ENCODE measurements at places on chromosomes 4 and X.

GRCh38 chrX:13755254-13755653 lies 20.7 kb downstream of the OFD1 start:
- DNase-seq = no peak

- peak; percentile 70 for DNase-seq
Observed at GRCh38 chrX:12701628-12702027, 89.6 kb upstream of the PRPS2 start.

GRCh38 chrX:12890467-12890866 lies 16.0 kb upstream of the TLR8 start:
- DNase-seq = no peak

DNA sequence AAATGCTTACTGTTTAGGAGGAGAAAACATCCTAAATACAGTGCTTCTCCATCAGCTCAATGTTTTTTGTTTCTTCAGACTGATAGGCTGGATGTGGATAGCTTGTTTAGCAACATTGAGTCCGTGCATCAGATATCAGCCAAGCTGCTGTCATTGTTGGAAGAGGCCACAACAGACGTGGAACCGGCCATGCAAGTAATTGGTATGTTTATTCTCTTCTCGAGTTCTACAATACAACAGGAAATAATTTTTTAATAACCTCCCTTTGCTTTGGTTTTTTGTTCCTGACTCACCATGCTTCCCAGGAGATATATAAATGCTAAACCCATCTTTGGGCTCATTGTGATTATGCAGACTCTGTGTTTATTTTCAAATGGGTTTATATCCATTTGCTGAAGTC lies 60.9 kb downstream of the ARHGEF38 start:
- DNase-seq = peak; percentile 34

- DNase-seq = no peak
Observed at GRCh38 chr4:187268940-187269339, 545.3 kb upstream of the FAT1 start.

- no peak for DNase-seq
Observed at GRCh38 chr4:150875367-150875766, 139.7 kb downstream of the LRBA start.

DNA sequence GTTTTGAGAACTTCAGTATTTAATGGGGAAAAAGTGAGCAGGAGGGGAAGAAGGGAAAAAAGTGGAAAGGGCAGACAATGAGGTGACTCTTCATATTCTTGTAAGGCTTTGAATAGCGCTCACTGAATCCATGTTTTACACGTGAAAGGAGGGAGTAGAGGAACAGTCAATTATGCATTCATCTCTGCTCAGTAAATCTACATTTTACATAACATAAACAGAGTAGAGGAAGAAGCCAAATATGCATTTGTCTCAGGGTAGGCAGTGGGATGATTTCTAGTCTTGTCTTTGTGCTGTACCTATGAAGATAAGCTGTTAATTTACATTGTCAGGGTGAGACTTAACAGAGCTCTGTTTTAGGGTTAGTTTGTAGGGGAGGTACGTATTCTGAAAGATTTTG lies 19.4 kb upstream of the ELF2 start:
- no peak for DNase-seq

DNA sequence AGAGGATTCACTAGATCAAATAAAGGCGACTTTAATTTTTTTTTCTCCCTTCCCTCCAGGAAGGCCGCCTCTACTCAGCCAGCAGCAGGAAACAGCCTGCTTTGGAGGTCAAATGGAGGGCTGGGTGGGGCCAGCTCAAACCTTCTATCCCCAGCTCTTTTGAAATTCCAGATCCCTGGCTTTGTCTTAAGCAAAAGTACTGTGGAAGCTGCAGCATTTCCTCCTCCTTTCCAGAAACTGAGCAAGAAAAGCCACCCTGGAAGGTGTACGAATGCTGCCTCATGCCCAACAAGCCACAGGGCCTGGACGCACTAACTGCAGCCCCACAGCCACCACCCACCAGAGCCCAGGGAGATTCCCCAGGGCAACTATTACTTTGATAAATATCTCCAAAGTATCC lies 55.1 kb upstream of the ZCCHC13 start:
- no peak for DNase-seq

GRCh38 chrX:14409341-14409740 lies 120.0 kb upstream of the GLRA2 start:
- no peak for DNase-seq

- no peak for DNase-seq
Observed at GRCh38 chr4:138158746-138159297, 83.3 kb downstream of the SLC7A11 start.

- peak; percentile 76 for DNase-seq
Observed at GRCh38 chrX:107678957-107679740, 50.8 kb downstream of the PRPS1 start.

DNA sequence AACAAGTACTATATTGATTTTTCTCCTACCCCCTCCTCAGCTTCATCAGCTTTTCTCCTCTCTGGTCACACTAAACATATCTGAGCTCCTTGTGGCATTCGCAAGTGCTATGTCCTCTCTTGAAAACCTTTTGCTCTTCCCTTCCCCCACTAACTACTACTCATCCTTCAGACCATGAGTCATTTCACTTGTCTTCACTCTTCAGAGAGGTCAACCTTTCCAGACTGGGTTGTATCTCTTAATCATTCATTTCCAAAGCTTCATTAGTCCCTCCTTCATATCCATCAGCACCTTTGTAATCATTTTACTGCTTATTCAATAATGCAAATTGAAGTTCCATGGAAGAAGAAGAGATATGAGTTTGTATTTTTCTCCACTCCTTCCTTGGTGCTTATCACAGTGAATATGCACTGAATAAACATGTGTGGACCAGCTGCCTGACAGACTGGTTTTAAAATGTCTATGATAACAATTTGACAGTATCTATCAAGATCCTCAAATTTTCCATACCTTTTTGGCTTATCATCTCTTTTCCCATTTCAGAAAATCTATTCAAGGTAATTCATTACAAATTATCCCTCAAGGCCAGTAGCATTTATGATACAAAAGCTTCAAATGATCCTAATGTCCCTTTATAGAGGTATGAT lies 28.4 kb downstream of the DDX60L start:
- DNase-seq = no peak

GRCh38 chrX:10591363-10592335 lies 28.7 kb downstream of the MID1 start:
- no peak for DNase-seq

DNA sequence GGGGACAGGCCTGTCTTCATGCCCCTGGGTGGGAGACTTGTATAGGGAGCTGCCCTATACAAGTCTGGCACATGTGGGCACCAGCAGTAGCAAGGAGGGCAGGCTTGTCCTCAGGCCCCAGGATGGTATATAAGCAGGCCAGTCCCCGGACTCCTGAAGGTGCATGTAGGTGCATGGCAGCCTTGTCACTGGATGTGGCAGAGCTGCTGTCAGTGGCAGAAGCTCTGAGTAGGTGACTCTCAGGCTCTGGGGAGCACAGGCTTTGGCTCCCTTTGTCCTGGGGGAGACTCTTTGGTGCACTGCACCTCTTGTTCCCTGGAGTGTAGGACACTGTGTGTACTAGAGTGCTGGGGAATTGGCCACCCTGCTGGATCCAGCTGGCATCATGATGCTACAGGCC lies 376.7 kb upstream of the DIPK2B start:
- no peak for DNase-seq

GRCh38 chr4:52751487-52751911 lies 274 bp upstream of the ERVMER34-1 start:
- DNase-seq = peak; percentile 81

DNA sequence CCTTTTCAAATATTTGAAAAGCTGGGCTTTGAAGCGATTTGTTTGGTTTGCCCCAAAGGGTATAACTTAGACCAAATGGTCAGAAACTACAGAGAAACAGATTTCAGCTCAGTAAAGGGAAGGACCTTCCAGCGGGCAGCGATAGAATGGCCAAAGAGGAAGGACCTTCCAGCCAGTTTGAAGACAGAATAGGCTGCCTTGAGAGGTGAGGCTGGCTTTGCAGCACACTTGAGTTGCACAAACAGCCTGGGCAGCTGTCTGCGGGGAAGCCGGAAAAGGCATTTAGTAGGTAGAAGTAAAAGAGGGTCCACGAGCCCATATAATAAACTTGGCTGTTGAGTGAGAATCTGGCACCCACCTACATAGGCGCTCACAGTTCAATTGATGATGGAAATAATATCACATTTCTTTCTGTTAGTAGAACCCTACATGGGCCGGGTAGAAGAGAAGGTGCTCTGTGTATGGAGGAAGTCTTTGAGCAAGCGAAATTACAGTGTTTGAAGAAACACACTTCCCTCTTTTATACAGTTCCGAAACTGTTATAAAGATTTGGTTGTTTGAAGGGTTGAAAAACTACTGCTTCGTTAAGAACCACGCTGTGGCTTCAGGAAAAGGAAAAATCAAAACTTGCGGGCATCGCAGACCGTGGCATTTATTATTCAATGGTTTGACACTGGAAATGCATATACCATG lies 75.0 kb upstream of the SORBS2 start:
- DNase-seq = no peak

GRCh38 chr4:16001484-16001858 lies 38.5 kb upstream of the FGFBP2 start:
- DNase-seq = peak; percentile 54

GRCh38 chr4:337932-338758 lies 531 bp downstream of the ZNF141 start:
- DNase-seq = peak; percentile 36

- DNase-seq = no peak
Observed at GRCh38 chr4:153332936-153333335, 11.6 kb upstream of the MND1 start.

GRCh38 chr4:33116871-33117270 lies 2396.7 kb downstream of the PCDH7 start:
- DNase-seq = no peak

GRCh38 chr4:113447061-113447460 lies 314.5 kb downstream of the CAMK2D start:
- DNase-seq = no peak

GRCh38 chr4:176439611-176440010 lies 119.8 kb downstream of the SPCS3 start:
- DNase-seq = no peak

DNA sequence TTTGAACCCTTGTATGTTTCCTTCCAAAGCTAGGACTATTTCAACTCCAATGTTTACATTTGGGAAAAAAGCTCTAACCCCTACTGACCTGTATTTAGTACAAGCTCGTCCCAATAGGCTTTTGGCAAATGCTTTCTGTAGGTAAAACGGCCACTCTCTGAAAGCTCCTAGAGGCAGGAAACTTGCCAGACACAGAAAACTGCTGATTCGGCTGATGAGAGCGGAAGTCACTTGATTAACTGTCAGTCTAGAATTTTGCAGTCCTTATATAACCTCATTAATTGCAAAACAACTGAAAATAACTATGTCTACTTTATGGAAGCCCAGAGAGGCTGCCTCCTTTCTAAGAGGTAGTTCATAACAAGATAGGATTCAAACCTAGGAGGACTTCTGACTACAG lies 108.1 kb downstream of the TSPAN7 start:
- no peak for DNase-seq

- no peak for DNase-seq
Observed at GRCh38 chrX:75301060-75301459, 27.2 kb downstream of the UPRT start.

GRCh38 chrX:103051260-103051789 lies 12.6 kb downstream of the BEX1 start:
- DNase-seq = no peak

- peak; percentile 75 for DNase-seq
Observed at GRCh38 chr4:2797545-2798305, 4.8 kb downstream of the SH3BP2 start.

- DNase-seq = no peak
Observed at GRCh38 chrX:153595859-153596857, 2.8 kb downstream of the CCNQ start.

- no peak for DNase-seq
Observed at GRCh38 chr4:185404031-185404430, 7.4 kb downstream of the ANKRD37 start.

DNA sequence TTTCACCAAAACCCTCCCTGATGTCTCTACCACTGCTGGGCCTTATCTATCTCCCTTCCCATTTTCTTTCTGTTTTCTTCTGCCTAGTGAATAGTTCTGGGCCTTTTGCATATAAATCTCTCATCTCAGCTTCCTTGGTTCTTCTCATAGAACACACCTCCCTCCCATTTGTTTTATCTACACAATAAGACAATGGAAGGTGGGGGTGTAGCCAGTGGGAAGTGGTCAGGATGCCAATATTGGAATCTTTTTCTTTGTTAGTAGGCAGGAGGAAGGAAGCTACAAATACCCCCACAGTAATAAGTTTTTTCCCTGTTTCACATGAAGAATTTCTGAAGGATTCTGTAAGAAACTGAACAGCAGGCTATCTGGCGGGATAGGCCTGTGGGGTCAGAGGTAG lies 30.9 kb upstream of the RHOH start:
- no peak for DNase-seq

- DNase-seq = no peak
Observed at GRCh38 chr4:37641886-37642849, 44.0 kb downstream of the RELL1 start.

DNA sequence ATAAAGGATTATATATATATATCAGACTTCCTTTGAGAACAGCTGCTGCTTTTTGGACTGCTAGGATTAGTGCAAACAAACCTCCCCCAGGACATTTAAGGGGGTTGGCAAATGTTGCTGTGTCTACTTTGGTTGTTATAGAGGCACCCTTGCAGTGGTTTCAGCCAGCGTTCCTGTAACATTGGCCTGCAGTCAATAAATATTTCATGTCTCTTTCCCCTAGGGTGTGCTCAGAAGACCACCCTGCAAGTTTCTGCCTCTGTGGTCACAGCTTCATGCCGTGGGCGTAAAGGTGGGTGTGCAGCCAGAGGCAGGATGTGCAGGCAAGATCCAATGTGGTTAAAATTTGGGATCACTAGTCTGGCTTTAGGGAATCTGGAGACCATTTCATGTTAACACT lies 28.9 kb downstream of the FGF5 start:
- no peak for DNase-seq

DNA sequence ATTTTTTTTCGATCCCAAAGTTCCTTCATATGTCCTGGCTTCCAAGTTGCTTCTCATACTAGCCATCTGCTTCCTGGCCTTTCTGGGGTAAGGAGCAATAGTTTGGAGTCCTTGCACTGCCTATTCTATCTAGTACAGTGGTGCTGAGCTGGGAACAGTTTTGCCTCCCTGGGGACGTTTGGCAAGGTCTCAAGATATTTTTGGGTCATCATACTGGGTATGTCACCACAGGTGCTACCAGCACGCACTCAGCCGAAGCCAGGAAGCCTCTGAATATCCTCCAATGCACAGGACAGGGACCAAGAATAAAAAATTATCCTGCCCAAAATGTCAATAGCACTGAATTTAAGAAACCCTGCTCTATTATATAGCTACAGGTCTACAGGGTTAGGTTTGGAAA lies 35.4 kb upstream of the TMSB15B start:
- DNase-seq = no peak

- no peak for DNase-seq
Observed at GRCh38 chr4:177879851-177880250, 437.6 kb upstream of the AGA start.

Data from body of pancreas (tissue), 4 donors.